ENCODE measurements at places on chromosomes 7 and 10.
A peak's percentile ranks its signal among the peaks of the same experiment; 100 is the strongest.

DNA sequence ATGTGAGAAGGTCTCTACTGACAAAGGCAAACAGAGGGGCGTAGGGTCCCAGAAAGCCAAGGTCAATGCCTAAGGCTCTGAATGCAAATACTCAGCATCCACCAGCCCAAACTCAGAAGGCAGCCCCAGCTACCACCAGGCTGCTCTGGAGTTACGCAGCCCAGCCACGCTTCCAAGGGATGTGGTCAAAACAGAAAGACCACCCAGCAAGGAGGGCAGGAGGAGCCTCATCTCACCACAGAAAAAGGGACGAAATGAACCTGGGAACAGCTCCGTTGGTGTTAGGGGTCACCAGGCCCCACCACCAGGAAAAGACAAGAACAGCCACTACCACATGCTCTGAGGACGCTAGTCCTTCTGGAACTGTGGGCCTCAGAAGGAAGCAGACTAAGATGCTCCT, 65.1 kb downstream of the CTBP2 start:
- DNase-seq, result no peak

GRCh38 chr7:132836746-132837145, 245.1 kb downstream of the CHCHD3 start:
- DNase-seq, result no peak

GRCh38 chr10:93334181-93334580, 148.0 kb downstream of the MYOF start:
- DNase-seq, result no peak

- no peak for DNase-seq
These were observed 93.8 kb downstream of the CUX1 start for GRCh38 chr7:101910991-101911799.

DNA sequence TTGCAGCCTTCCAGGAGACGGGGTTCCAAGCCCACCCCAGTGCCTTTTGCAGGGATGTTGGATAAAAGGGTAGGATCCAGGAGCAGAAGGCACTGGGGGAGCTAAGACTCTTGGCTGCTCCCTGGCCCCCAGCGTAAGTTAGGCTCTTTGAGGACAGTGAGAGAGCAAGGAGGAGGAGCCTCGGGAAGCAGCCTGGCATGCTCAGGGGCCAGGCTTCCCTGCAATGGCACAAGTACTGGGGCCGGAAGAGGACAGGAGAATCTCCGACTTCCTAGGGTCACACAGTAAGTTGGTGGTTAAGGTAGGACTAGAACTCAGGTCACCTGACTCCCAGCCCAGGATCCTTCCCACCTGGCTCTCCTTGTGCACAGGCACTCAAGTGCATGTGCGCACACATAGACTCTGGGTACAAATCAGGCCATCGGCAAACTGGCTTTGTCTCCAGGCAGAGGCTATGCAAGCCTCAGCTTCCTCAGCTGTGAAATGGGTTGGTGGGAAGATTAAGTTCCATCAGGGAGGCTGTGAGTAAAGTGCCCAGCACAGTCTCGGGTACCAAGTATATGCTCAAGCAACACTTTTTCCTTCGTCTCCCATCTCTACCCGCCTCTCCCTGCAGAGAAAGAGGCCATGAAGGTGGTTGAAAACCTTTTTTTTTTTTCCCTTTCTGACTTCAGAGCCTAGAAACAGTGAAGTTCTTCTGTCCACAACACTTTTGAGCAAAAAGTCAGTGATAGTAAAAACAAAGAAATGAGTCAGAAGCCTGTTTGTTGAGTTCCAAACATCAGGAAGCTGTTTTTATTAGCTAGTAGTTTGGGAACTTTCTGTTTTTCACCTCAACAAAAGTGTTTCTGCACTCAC, 79.1 kb downstream of the NEURL1 start:
- DNase-seq, result no peak

DNA sequence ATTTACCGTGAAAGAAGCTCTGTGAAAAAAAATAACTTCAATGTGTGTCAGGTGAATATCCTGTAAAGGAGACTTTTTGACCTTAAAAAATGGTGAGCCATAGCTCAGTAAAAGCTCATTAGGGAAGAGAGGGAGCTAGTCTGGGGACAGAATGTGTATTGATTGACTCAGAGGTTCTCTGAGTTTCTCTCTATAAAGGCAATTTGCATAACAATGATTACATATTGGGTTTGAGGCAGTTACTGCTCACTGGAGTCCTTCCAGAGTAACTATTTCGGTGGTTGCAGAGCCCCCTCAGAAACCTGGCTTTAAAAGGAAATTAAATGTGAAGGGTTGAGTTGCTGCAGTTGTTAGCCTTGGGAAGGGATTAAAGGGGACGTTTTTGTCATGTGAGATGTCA, 181.6 kb downstream of the GALNT17 start:
- DNase-seq, result no peak

DNA sequence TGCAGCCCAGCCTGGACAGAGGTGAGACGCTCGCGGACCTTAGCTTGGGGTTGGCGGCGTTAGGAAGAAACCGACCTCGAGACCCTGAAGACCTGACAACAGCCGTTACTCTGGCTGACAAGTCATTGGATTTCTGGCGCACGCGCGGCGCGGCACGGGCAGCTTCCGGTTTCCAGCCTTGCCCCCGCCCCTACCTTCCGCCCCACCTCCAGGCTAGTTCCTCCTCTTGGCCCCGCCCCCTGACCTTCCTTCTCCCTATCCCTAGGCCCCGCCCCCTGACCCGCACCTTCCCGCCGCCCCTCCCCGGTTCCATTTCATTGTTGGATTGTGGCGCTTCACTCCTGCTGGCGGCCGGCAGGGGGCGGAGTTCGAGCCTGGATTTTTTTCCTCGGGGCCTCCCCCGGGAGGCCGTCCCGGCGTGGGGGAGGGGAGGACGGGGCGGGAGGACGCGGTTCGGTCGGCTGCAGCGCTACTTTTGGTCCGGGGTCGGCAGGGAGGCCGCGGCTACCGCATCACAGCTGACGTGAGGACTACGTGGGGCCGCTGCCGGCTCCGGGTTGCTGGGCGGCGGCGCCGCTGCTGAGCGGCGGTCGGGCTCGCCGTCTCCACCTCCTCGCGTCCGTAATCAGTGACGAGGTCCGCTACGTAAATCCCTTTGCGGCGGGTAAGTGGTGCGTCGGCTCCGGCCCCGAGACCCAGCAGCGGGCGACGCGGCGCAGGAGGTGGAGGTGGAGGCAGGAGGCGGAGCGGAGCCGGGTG, at the start of gene CREM:
TSS of gene CREM (plus strand) at position 317 of the 759 bp plus-strand sequence. CDS start 10,990 bp downstream, outside the sequence.
- peak; percentile 98 for DNase-seq

- no peak for DNase-seq
These were observed 4.8 kb downstream of the GPR146 start for GRCh38 chr7:1049006-1049741.

DNA sequence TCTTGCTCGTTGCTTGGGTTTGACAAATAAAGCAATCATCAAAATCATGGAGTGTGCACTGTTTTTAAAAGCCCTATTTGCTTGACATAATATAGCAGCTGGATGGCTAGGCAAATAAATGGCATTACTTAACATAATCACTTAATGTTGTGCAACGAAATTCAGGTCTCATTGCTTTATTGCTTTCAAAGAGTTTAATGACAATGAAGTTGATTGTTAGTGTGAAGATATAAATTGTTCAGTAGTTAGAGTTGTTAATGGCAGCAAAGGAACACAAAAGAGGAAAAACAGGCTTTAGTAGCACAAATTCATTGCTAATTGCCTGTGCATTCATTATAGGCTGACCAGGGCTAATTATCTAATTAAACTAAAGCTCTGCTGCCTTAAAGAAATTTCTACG, 7.6 kb upstream of the ADO start:
- no peak for DNase-seq

DNA sequence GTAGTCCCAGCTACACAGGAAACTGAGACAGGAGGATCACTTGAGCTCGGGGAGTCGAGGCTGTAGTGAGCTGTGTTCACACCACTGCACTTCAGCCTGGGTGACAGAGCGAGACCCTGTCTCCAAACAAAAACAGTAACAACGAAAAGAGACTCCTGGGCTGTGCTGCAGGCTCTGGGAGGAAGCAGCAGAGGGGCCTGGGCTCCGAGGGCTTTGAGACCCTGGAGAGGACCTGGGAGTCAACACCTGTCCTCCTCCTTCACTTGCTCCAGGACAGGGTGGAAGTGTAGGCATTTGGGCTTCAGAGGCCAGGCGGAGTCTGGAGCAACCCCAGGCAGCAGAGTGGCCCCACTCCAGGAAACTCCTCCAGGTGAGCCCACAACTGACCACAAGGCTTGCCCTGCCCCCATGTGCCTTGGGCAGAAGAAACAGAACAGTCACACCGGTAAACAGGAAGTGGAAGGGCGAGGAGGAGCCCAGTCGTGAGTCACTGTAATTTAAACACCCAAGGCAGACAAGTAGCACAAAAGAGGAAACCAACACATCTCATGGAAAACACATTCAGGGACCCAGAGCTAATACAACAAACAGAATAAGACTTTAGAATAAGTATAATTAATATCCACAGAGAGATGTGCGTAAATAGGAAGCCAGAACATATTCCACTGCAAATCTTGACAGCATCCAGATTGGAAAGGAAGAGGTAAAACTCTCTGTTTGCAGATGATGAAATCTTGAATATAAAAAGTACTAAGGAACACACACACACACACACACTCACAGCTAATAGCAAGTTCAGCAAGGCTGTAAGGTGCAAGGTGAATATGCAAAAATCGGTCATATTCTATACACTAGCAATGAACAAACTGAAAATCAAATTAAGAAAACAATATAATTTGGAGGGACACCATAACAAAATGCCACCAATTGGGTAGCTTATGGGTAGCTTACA, 20.5 kb upstream of the RASGEF1A start:
- peak; percentile 66 for DNase-seq

GRCh38 chr7:82263920-82264782, 179.4 kb downstream of the CACNA2D1 start:
- DNase-seq, result no peak

DNA sequence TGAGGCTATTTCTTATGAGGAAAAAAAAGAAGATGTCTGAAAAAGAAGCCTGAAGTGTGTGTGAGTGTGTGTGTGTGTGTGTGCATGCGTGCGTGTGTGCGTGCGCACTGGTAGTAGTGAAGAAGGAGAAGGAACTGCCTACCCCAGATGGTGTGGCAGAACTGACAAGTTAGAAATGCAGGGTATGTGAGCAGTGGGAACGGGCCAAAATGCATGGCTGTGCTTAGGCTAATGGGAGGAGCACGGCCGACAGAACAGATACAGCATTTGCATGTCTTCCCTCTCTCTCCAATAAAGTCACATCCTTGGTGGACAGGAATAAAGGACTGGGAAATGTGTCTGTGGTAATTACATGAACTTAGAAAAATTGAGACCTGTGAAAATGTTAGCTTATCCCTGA, 94.3 kb downstream of the IDE start:
- no peak for DNase-seq

- DNase-seq, result no peak
These were observed 3.5 kb upstream of the ARL4A start for GRCh38 chr7:12683678-12684585.

GRCh38 chr10:24866604-24867583, 85.5 kb downstream of the PRTFDC1 start:
- no peak for DNase-seq

GRCh38 chr7:105164751-105165150, 150.7 kb downstream of the KMT2E start:
- DNase-seq, result no peak

DNA sequence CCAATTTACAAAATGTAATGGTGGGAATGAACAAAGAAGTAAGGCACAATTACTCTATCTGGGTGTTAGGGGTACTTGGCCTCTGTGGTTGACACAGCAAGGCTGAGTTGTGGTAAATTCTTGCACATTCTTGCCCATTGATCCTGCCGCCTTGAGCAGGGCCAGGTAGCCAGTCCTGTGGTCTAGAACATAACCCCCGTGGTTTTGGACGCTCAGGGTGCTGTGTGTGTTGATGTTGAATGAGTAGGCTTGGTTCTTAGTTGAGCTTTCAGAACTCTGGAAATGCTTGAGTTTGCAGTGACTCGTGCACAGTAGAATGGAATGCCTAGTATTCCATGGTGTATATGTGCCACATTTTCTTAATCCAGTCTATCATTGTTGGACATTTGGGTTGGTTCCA, 42.3 kb upstream of the CDHR3 start:
- no peak for DNase-seq

GRCh38 chr10:6300106-6300783, 97.5 kb downstream of the PFKFB3 start:
- DNase-seq, result peak; percentile 65

GRCh38 chr10:126930883-126931503, 25.8 kb downstream of the DOCK1 start:
- no peak for DNase-seq

- peak; percentile 52 for DNase-seq
These were observed 33.0 kb downstream of the EN2 start for GRCh38 chr7:155490697-155491628.

GRCh38 chr10:23053036-23053435, 42.3 kb upstream of the MSRB2 start:
- DNase-seq, result no peak

- no peak for DNase-seq
These were observed 143.8 kb downstream of the KCNMA1 start for GRCh38 chr10:77493851-77494261.

DNA sequence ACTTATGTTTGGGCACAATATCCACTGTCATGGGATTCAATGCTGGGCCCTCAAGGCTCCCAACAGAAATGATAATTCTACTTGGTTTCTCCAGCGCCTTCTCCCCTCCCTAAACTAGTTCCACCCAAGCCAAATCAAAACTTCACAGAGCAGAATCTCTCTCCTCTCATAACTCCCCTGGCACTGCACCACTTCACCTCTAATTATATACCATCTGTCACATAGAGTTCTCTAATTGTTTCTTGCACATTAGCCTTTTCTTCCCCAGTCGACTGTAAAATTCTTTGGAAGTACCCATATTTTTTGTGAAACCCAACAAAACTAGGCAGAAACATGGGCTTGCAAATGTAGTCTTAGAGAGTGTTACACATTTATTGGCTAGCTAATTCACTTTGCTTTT, 8.1 kb downstream of the SGMS1 start:
- no peak for DNase-seq

- no peak for DNase-seq
These were observed 834.3 kb upstream of the C7orf33 start for GRCh38 chr7:147756300-147756699.

DNA sequence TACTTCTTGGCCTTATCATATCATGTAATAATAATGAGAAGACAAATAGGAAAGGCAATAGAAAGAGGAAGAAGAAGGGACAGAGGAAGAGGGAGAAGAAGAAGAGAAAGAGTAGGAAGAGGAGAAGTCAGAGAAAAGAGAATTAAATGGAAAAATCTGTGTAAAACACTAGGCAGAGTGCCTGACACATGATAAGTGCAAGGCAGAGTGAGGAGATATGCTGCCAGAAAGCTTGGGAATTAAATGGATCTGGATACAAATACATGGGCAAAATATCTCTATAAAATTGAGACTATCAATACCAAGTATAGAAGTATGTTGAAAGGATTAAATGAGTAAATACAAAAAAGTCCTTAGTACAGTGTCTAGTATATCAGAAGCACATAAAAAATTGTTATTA, 124.8 kb downstream of the CACNA2D1 start:
- DNase-seq, result no peak

- DNase-seq, result no peak
These were observed 22.1 kb downstream of the FAM13C start for GRCh38 chr10:59340285-59340684.

All from CD4-positive, alpha-beta T cell treated with Interleukin-15 for 1 hour (primary cell).